Stomach (tissue), 19 donors: ENCODE measurements at places on chromosomes 5 and 9.

- H3K4me1 ChIP-seq: peaks cover 8% of the 10 kb centered on the region
- no peak overlapping the region for H3K4me3 ChIP-seq
- no peaks in the 10 kb centered on the region for H3K27me3 ChIP-seq
- no peak for DNase-seq
- H3K27ac ChIP-seq: no peak overlapping the region
- no peaks in the 10 kb centered on the region for H3K36me3 ChIP-seq
These were observed 94.6 kb downstream of the UGCG start for GRCh38 chr9:111991179-111991578.

DNA sequence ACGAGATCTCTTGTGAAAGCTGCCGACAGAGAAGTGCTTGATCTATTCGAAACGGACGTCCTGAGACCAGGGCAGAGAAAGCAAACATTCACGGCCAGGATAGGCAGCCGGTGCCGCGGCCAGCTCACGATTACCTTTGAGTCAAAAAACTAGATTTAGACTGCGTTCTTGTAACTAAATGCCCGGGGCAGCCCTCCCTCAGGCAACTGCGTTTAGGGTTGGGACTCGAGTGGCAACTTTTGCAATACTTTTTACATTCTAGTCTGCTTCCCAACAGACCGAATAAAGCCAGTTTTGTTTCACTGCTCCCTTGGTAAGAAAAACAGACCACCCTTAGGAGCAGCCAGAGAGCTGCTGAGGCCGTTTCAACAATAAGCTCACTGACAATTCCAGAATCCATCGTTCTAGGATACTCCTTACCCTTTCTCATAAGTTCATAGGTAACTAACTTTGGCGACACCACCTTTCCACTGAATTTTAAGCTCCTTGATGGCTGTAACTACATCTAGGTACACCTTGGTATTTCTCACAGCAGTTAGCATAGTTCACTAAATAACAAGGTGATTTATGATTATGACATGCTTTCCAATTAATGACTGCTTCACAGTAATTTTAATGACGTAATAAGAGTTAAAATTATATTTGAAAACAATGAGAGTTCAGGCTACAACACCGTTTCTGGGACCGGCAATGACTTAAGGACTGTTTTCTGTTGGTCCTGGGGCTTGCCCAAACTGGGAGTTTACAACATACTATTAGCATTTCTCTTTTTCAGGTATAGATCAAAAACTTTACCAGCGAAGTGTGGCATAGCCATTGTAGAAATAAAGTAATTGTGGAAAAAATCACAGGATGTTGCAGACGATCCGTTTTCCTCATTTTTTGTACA is 899 bp upstream of the RAPGEF6 start:
- DNase-seq: no peak
- peaks cover 24% of the 10 kb centered on the region for H3K4me1 ChIP-seq
- H3K27me3 ChIP-seq: no peaks in the 10 kb centered on the region
- peak overlapping the region; percentile 99 for H3K27ac ChIP-seq
- H3K36me3 ChIP-seq: no peaks in the 10 kb centered on the region

DNA sequence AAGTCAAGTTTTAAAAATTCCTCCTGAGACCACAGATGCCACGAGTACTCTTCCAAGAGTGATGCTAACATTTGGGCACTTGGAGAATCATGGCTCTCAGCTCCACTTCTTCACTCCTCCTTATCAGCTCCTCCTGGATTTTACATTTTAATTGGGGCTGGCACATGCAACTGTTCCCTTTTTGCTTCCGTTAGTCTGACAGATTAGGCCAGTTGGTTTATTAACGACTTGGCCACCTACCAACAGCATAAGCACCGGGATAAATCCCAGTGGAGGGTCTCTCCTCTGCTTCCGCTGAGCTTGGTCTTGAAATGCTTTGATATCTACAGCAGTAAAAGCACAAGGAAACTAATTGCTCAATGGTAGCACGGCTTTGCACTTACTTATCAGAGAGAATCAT is 134.6 kb upstream of the RASEF start:
- H3K36me3 ChIP-seq: no peaks in the 10 kb centered on the region
- no peaks in the 10 kb centered on the region for H3K27me3 ChIP-seq
- DNase-seq: no peak
- H3K4me1 ChIP-seq: no peaks in the 10 kb centered on the region
- H3K27ac ChIP-seq: no peak overlapping the region

DNA sequence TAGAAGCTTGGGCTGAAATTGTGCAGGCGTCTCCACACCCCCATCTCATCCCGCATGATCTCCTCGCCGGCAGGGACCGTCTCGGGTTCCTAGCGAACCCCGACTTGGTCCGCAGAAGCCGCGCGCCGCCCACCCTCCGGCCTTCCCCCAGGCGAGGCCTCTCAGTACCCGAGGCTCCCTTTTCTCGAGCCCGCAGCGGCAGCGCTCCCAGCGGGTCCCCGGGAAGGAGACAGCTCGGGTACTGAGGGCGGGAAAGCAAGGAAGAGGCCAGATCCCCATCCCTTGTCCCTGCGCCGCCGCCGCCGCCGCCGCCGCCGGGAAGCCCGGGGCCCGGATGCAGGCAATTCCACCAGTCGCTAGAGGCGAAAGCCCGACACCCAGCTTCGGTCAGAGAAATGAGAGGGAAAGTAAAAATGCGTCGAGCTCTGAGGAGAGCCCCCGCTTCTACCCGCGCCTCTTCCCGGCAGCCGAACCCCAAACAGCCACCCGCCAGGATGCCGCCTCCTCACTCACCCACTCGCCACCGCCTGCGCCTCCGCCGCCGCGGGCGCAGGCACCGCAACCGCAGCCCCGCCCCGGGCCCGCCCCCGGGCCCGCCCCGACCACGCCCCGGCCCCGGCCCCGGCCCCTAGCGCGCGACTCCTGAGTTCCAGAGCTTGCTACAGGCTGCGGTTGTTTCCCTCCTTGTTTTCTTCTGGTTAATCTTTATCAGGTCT is at the start of gene C9orf72:
Gene C9orf72, minus strand, starts transcription at position 564 of the 716 bp plus-strand sequence. CDS start 6,361 bp downstream, outside the sequence.
- DNase-seq: peak; percentile 92
- H3K4me3 ChIP-seq: peak within 1 kb of the TSS; percentile 77
- no peaks in the 10 kb centered on the region for H3K36me3 ChIP-seq

GRCh38 chr5:83967417-83967816 is 246.8 kb upstream of the HAPLN1 start:
- H3K27me3 ChIP-seq: no peaks in the 10 kb centered on the region
- H3K4me3 ChIP-seq: no peak overlapping the region
- H3K4me1 ChIP-seq: no peaks in the 10 kb centered on the region
- H3K36me3 ChIP-seq: no peaks in the 10 kb centered on the region

GRCh38 chr9:115743709-115744605 is 409.6 kb upstream of the PAPPA start:
- no peaks in the 10 kb centered on the region for H3K27me3 ChIP-seq
- H3K4me3 ChIP-seq: no peak overlapping the region
- H3K27ac ChIP-seq: no peak overlapping the region
- no peaks in the 10 kb centered on the region for H3K4me1 ChIP-seq
- H3K36me3 ChIP-seq: no peaks in the 10 kb centered on the region

DNA sequence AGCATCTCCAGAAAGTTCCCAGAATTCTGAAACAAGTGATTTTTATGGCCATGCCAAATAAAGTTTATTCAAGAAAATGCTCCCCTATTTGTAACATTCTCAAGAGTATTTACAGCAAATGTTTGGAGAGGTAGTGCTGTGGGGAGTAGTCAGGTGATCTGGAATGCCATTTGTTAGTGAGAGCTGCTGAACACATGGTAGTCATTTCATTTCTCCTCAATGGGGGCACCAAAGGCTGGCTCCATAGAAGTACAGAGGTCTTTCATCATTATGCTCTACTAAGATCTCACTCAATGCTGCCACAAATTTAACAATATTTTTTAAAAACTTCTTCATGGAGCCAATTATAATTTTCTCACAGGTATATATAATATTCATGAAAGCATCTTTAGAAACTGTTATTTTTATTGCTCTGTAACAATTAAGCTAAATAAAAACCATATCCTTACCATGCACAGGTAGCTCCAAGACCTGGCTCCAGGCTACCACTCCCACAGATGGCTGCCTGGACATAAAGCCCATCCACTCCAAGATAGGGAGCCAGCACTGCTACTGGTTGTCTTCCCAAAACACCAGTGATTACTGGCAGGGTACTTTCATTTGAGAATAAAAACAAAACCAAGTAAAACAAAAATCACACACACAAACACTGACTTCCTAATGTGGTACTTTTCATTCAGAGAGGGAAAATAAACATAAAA is 200.8 kb downstream of the PLK2 start:
- H3K27me3 ChIP-seq: no peaks in the 10 kb centered on the region
- no peak for DNase-seq
- H3K4me1 ChIP-seq: peaks cover 13% of the 10 kb centered on the region
- no peak overlapping the region for H3K27ac ChIP-seq
- H3K4me3 ChIP-seq: no peak overlapping the region

DNA sequence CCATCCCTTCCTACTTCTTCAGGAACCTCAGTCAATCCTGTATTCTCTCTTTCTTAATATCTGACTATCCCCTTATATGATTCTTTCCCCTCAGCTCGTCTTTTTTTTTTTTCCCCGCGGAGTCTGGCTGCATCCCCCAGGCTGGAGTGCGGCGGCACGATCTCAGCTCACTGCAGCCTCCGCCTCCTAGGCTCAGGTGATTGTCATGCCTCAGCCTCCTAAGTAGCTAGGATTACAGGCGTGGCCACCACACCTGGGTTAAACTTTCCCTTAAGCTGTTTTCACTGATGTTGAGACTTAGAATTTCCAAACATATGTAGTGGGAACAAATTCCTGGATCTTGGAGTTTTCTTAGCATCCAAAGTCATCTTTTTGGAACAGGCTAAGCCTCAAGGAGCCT is 13.3 kb upstream of the RUSC2 start:
- peaks cover 9% of the 10 kb centered on the region for H3K4me1 ChIP-seq
- DNase-seq: no peak
- H3K36me3 ChIP-seq: no peaks in the 10 kb centered on the region
- H3K27me3 ChIP-seq: no peaks in the 10 kb centered on the region
- no peak overlapping the region for H3K4me3 ChIP-seq

- no peaks in the 10 kb centered on the region for H3K27me3 ChIP-seq
- no peak overlapping the region for H3K4me3 ChIP-seq
- H3K27ac ChIP-seq: no peak overlapping the region
- no peaks in the 10 kb centered on the region for H3K36me3 ChIP-seq
- DNase-seq: peak; percentile 0
- H3K4me1 ChIP-seq: no peaks in the 10 kb centered on the region
These were observed 10.3 kb downstream of the LPCAT1 start for GRCh38 chr5:1513326-1514026.

- no peak for DNase-seq
- H3K27me3 ChIP-seq: no peaks in the 10 kb centered on the region
- no peak overlapping the region for H3K27ac ChIP-seq
These were observed 55.7 kb downstream of the CAST start for GRCh38 chr5:96717874-96718273.

DNA sequence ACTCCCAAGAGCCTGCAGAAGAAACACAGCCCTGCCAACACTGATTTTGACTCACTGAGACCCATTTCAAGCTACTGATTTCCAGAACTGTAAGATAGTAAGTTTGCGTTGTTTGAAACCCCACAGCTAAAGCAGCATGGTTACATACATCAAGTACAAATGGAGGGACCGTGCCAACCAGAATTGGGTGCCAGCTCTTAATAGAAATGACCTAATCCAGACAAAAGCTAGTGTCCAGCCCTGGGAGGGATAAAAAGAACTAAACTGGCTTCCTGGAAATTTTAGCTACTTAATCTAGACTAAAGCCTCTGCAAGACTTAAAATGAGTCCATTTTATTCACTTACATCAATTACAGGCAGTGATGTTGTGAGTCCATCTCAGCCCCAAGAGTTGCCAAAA is 122.6 kb downstream of the ADAMTS12 start:
- no peaks in the 10 kb centered on the region for H3K27me3 ChIP-seq
- DNase-seq: peak; percentile 18
- H3K4me1 ChIP-seq: no peaks in the 10 kb centered on the region
- no peak overlapping the region for H3K27ac ChIP-seq
- no peak overlapping the region for H3K4me3 ChIP-seq

DNA sequence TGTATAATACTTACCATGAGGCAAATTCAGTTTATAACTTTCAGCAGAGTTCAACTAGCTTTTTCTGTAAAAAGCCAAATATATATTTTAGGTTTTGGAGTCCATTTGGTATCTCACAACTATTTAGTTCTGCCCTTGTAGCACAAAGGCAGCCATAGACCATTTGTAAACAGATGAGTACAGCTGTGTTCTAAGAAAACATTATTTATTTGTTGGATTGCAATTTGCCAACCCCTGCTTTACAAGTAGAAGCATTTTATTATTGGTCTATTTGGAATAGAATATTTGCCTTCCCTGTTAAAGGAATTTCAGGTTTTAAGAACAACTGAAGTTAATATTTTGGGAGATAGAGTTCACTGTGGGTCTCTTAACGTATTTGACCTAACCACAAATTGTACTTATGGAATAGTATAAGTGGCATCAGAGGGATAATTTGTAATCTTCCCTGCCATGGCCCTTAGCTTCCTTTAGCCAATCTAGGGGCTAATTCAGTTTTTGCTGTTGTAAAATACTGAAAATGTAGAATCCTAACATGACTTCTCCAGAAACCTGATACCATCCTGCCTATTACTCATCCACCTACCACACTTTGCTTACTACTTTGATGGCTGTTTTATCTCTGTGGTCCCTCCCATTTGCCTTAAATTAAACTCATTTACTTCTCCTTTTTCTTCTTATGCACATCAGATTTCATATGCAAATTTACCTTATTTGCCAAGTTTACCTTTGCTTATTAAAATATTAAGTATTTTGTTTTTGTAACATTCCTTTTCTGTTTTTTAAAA is 109.2 kb downstream of the DMXL1 start:
- no peaks in the 10 kb centered on the region for H3K4me1 ChIP-seq
- peaks cover 33% of the 10 kb centered on the region for H3K36me3 ChIP-seq
- no peak overlapping the region for H3K4me3 ChIP-seq
- no peak overlapping the region for H3K27ac ChIP-seq
- no peaks in the 10 kb centered on the region for H3K27me3 ChIP-seq

- H3K4me1 ChIP-seq: no peaks in the 10 kb centered on the region
- no peaks in the 10 kb centered on the region for H3K36me3 ChIP-seq
- H3K27ac ChIP-seq: no peak overlapping the region
- no peak overlapping the region for H3K4me3 ChIP-seq
- no peaks in the 10 kb centered on the region for H3K27me3 ChIP-seq
These were observed 719.3 kb upstream of the ZNF608 start for GRCh38 chr5:125465703-125466102.

DNA sequence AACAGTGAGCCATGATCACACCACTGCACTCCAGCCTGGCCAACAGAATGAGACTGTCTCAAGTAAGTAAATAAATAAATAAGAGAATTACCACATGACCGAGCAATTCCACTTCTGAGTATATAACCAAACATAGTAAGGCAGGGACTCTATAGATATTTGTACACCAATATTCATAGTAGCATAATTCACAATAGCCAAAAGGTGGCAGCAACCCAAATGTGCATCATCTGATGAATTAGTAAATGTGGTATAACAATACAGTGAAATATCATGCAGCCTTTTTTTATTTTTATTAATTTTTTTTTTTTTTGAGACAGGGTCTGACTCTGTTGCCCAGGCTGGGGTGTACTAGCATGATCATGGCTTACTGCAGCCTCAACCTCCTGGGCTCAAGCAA is 33.1 kb downstream of the ALDH7A1 start:
- H3K27ac ChIP-seq: no peak overlapping the region
- H3K4me3 ChIP-seq: no peak overlapping the region
- peaks cover 65% of the 10 kb centered on the region for H3K36me3 ChIP-seq
- no peak for DNase-seq

GRCh38 chr5:32779754-32780415 is 68.8 kb downstream of the NPR3 start:
- no peak for DNase-seq
- no peak overlapping the region for H3K27ac ChIP-seq
- no peaks in the 10 kb centered on the region for H3K36me3 ChIP-seq

GRCh38 chr5:72633041-72633445 is 125.8 kb upstream of the ZNF366 start:
- peaks cover 18% of the 10 kb centered on the region for H3K4me1 ChIP-seq
- no peak overlapping the region for H3K4me3 ChIP-seq
- H3K27ac ChIP-seq: no peak overlapping the region
- DNase-seq: no peak
- no peaks in the 10 kb centered on the region for H3K36me3 ChIP-seq
